ENCODE measurements at places on chromosomes 4 and X. TPM values are rescaled to one million over a fixed set of nuclear protein-coding genes. Genes with fewer than 3 reads are reported as not detected.

Gene NSUN7
- polyA plus RNA-seq = 3.2 TPM

DNA sequence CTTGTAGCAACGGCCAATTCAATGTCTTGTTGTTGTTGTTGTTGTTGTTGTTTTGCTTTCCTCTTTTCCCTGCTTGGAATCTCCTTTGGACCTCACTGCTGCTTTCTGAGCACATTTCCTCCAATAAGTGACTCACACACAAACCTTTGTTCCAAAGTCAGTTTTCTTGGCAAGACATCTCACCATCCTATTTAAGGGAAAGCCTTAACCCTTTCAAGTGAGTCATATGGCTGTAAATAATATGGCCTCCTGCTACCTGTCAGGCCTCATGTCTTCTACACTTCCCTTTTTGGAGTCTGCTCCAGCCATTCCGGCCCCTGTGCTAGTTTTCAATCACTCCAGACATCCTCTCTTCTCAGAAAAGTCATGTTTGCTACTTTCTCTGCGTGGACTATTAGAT is 79.5 kb upstream of the MAGEB10 start:
- no peaks in the 10 kb centered on the region for H3K4me1 ChIP-seq
- H3K4me3 ChIP-seq = no peak overlapping the region
- no peaks in the 10 kb centered on the region for H3K27me3 ChIP-seq
- H3K27ac ChIP-seq = no peak overlapping the region
- H3K36me3 ChIP-seq = no peaks in the 10 kb centered on the region

DNA sequence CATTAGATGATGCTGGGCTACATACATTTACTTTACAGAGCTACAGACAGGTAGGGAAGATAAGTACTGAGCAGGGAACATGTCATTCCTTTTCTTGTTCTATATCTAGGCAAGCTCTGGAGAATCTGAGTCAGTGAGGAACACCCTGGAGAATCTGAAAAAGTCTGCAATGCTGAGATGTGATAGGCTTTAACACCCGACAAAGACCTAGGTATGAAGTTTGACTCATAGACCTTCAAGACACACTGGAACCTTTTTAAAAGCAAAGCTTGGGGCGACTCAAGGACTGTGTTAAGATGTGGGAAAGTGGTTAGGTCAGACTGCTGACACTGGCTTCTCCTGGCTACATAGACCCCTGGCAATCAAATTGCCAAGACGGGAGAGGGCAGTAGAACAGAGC is 42.8 kb downstream of the OSTC start:
- H3K27me3 ChIP-seq = no peaks in the 10 kb centered on the region
- H3K36me3 ChIP-seq = no peaks in the 10 kb centered on the region
- no peak for DNase-seq
- no peak overlapping the region for H3K27ac ChIP-seq

- H3K36me3 ChIP-seq = no peaks in the 10 kb centered on the region
- DNase-seq = no peak
- H3K4me3 ChIP-seq = no peak overlapping the region
- no peaks in the 10 kb centered on the region for H3K4me1 ChIP-seq
- H3K27me3 ChIP-seq = no peaks in the 10 kb centered on the region
These were observed 146.5 kb upstream of the PCDH18 start for GRCh38 chr4:137678796-137679195.

Gene BRS3
- polyA plus RNA-seq = not detected

DNA sequence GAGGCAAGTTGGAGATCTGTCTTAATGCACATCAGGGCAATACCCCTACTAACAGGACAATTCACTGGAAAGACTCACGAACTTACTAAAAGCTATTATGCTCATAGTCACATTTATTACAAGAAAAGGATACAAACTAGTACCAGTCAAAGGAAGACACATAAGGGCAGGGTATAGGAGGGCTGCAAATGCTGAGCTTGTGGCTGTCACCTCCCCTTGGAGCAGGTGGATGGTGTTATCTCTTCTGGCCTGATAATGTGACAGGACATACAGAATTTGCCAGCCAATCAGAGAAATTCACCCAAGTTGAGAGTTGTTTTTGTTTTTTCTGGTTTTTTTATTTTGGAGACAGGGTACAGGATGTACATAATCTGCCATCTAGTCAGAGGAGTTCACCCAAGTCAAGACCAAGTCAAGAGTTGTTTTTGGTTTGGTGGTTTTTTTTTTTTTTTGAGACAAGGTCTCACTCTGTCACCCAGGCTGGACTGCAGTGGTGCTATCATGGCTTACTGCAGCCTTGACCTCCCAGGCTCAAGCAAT is 8.8 kb downstream of the HERC5 start:
- peaks cover 30% of the 10 kb centered on the region for H3K36me3 ChIP-seq
- H3K4me1 ChIP-seq = no peaks in the 10 kb centered on the region
- no peak overlapping the region for H3K4me3 ChIP-seq
- no peak overlapping the region for H3K27ac ChIP-seq

DNA sequence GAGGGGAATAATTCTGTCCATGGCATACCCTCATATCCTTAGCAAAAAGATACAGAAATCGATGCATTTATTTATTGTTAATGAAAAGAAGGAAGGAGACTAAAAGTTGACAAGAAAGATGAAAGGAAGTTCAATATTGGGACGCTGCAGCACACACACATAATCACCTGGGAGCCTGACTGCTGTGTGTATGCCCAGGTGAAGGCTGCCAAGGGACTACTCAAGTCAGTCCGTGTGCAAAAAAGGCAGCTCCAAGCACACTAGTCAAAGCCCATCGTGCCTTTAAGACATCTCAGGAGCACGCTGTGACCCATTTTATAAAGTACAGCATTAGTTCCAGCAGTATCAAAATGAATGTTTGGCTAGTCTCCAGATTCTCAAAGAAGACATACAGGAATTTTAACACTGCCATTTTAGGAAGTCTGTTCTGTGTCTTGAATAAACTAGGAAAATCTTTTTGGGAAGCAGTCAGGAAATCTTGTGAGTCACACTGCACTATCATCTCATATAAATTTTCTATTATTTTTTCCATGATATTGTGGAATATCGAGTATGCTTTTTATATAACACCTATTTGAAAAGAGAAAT is 363.9 kb downstream of the GASK1B start:
- H3K27ac ChIP-seq = no peak overlapping the region
- DNase-seq = no peak
- H3K4me1 ChIP-seq = no peaks in the 10 kb centered on the region
- H3K36me3 ChIP-seq = no peaks in the 10 kb centered on the region
- no peak overlapping the region for H3K4me3 ChIP-seq

GRCh38 chrX:23742174-23742696 is 841 bp downstream of the ACOT9 start:
- peak overlapping the region; percentile 90 for H3K27ac ChIP-seq
- H3K4me3 ChIP-seq = peak overlapping the region; percentile 89
- no peaks in the 10 kb centered on the region for H3K27me3 ChIP-seq
- peaks cover 23% of the 10 kb centered on the region for H3K4me1 ChIP-seq
- no peaks in the 10 kb centered on the region for H3K36me3 ChIP-seq

Gene PCDH10
- polyA plus RNA-seq = not detected

Gene AKAP4
- polyA plus RNA-seq = not detected

- no peaks in the 10 kb centered on the region for H3K27me3 ChIP-seq
- no peaks in the 10 kb centered on the region for H3K36me3 ChIP-seq
- no peaks in the 10 kb centered on the region for H3K4me1 ChIP-seq
- H3K4me3 ChIP-seq = no peak overlapping the region
These were observed 1010.8 kb downstream of the STPG2 start for GRCh38 chr4:97132435-97132834.

Data from naive B cell (primary cell).